ENCODE measurements at places on chromosomes 7 and 10. TPM values are rescaled to one million over a fixed set of nuclear protein-coding genes. Genes with fewer than 3 reads are reported as not detected.

Gene NCAPG2
- 4.0 TPM for total RNA-seq

Gene NPTX2
- total RNA-seq: 0.38 TPM

Gene CAV2
- 28.4 TPM for total RNA-seq

Gene C7orf33
- not detected for total RNA-seq

Gene DYNC1I1
- 0.15 TPM for total RNA-seq

Gene FRMD4A
- total RNA-seq: 13.8 TPM

Gene BHLHA15
- 2.6 TPM for total RNA-seq

Gene C10orf143
- 2.9 TPM for total RNA-seq

Gene HECW1
- not detected for total RNA-seq

Gene PCGF6
- 7.6 TPM for total RNA-seq

Gene DMBT1
- total RNA-seq: 0.15 TPM

Gene RAMP3
- 5.8 TPM for total RNA-seq

Gene TNS3
- 47.2 TPM for total RNA-seq

Gene MMRN2
- 9.6 TPM for total RNA-seq

Gene CPED1
- 34.6 TPM for total RNA-seq

Gene MOGAT3
- 12.0 TPM for total RNA-seq

Gene CLDN4
- 1.7 TPM for total RNA-seq

Gene LEP
- total RNA-seq: not detected

Gene CALML3
- not detected for total RNA-seq

DNA sequence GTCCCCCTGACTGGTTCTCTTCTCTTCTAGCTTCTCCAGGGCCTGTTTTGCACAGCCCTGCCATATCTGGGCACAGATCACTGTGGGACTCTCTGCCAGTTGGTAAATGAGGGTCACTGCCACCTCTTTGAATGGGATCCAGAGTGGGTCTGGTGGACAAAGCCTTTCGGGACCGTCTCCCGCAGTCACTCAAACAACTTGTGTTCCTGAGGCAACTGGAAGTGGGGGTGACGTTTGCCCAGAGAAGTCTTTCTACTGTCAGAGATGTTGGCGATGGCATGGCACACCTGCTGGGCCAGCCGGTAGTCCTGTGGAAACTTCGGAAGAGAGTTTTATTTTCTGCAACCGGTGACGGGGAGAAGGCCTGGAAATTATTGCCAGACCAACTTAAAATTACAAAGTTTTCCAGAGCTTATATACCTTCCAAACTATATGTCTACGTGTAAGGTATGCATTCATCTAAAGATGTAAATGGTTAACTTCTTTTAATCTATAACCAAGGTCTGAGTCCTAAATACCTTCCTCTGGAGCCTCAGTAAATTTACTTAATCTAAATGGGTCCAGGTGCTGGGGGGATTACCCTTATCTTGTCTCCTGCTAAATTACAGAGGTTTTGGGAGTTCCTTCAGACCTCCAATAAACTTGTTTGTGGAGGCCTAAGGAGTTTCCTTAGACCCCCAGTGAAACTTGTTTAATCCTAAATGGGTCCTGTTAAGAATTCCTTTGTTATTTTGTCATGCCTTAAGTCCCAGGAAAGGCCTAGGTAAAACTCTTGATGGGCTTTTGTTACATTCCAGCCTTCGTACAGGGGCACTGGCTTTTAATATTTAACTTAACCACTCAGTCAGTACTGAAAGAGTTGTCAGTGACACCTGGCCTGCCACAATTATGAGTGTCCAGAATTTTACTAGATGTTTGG lies 94.0 kb downstream of the NPSR1 start:
- DNase-seq: no peak

DNA sequence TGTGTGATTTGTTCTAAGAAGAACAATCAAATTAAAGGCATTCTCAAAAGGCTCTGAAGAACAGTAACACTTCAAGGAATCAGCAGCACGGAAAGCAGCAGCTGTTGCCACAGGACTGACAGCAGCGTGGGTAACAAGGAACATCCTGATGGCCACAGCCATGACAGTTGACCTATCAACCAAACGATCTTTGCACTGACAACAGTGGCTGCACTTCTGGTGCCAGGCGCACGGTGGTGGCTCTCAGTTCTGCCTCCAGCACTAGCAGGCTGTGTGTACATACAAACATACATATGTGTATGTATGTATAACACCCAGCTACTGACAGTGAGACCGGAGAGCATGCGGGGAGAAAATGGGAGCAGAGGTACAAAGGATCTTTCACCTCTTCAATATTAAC lies 114.1 kb downstream of the ZFAND4 start:
- DNase-seq: peak; percentile 56

- DNase-seq: no peak
Observed at GRCh38 chr7:95517870-95518269, 32.1 kb downstream of the ASB4 start.

DNA sequence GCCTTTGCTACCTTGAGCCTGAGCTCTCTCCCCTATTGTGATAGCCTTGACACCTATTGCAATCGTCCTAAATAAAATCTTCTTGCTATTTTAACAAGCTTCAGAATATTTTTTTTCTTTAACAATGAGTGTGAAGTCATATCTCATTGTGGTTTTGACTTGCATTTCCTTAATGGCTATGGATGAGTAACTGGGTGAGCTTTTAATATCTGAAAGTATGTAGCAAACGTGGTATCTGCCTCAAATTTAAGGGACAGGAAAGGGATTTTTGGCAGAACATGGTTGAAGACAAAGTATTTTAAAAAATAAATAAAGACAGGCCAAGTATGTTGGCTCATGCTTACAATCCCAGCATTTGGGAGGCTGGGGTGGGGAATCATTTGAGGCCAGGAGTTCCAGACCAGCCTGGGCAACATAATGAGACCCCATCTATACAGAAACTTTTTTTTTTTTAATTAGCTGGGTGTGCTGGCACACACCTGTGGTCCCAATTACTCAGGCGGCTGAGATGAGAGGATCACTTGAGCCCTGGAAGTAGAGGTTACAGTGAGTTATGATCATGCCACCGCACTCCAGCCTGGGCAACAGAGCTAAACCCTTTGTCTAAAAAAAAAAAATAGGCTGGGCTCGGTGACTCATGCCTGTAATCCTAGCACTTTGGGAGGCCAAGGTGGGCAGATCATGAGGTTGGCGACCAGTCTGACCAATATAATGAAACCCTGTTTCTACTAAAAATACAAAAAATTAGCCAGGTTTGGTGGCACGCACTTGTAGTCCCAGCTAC lies 319.3 kb upstream of the NRP1 start:
- no peak for DNase-seq

DNA sequence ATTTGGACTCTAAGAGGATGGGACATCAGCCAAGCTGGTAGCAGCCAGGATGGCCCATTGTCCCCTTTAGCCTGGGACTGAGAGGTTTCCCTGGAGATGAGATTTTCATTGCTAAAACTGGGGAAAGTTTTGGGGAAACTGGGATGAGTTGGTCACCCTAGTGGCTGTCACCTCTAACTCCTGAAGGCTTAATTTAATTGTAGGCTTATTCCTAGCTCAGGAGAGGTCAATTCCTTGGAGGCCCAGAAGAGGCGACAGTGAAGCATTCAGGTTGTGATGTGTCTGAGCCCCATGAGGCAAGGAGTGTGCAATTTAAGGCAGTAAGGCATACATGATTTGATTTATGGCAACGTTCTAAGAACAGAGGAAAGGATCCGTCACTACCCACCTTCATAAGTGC lies 24.9 kb upstream of the JAZF1 start:
- DNase-seq: no peak

DNA sequence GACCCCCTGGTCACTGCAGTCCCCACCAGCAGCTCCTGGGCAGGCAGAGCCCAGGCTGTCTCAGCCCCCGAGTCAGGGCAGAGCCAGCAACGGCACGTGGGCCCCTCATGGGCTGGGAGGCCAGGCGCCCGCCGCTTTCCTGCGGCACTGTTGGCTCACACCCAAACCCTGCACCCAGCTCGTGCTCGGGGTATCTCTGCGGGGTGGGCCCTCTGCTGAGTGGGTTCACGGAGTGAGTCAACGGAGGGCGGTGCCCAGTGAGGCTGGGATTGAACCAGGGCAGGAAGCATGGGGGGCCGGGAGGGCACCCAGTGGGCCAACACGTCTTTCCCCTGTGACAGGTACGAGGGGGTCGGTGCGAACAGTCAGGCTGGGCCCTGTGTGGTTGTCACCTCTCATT lies 28.9 kb downstream of the ADAP1 start:
- peak; percentile 45 for DNase-seq

GRCh38 chr7:25656581-25657026 lies 428.3 kb upstream of the NPVF start:
- no peak for DNase-seq

DNA sequence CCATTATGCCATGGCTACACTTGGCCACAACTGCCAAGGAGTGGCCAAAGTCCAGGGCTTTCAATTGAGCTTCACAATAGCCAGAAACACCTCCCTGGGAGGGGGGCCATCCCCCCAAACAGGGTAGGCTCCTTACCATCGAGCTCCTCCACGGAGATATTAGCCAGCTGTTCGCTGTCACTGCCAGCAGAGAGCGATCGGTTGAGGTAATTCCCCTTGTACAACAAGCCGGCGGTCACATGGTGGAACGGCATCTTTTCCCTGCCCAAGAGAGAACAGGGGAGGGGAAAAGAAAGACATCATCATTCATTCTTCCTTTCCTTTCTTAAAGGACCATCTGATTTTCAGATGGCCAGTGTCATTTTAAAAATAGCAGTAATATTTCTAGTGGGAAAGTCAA lies 133.6 kb downstream of the CALN1 start:
- DNase-seq: no peak

DNA sequence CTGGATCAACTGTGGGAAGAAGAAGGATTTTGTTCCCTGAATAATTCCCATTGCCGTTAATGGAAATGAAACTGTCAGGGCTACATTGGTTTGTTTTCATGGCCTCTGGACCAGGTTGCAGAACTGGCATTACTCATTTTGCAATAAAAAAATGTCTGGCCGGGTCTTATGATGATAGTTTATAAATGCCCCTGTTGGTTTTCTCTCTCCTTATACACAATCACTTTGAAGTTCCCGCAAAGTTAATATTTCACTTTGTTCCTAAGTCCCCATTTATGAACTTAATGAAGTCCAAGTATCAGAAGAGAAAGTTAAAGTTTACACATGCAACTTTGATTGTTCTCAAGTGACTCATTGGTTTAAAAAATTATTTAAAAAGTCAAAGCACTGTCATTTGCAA lies 150.7 kb upstream of the PRR15 start:
- no peak for DNase-seq

DNA sequence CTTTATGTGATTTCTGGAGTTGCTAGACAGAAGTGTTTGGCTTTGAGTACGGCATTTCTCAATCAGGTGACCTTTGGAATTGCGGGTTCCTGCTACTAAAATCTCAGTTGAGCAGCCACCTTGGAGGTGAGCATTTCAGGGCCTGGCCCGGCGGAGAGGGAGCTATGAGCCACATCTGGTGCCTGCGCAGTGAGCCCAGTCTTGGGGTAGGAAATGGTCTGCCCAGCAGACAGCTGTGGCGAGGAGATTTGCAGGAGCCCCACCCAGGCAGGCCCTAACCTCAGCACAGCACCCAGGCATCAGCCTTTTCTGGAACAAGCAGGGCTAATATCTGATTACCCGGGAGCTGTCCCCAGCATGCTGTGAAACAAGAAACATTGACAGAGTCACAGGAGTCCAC lies 547.9 kb upstream of the FOXK1 start:
- peak; percentile 64 for DNase-seq

GRCh38 chr7:130070861-130071622 lies 708 bp downstream of the KLHDC10 start:
- no peak for DNase-seq

DNA sequence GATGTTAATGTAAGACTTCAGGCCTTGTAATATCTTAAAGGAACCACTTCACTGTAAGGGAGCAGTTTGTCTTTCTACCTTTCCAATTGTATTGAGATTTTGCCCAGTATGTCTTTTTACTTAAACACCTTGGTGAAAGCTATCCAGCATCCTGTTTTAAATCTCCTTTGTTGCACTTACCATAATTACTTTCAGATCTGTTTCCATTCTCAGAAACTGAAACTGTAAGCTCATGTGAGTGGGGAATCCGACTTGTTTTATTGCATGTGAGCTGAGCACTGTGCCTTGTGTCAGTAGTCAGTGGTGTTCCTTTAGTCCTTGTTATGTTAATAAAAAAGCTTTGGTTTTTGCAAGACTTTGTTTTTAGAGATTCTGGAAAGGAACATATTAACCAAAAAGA lies 42.2 kb downstream of the BMPR1A start:
- no peak for DNase-seq

GRCh38 chr7:45106-46090 lies 147.0 kb upstream of the FAM20C start:
- peak; percentile 38 for DNase-seq

DNA sequence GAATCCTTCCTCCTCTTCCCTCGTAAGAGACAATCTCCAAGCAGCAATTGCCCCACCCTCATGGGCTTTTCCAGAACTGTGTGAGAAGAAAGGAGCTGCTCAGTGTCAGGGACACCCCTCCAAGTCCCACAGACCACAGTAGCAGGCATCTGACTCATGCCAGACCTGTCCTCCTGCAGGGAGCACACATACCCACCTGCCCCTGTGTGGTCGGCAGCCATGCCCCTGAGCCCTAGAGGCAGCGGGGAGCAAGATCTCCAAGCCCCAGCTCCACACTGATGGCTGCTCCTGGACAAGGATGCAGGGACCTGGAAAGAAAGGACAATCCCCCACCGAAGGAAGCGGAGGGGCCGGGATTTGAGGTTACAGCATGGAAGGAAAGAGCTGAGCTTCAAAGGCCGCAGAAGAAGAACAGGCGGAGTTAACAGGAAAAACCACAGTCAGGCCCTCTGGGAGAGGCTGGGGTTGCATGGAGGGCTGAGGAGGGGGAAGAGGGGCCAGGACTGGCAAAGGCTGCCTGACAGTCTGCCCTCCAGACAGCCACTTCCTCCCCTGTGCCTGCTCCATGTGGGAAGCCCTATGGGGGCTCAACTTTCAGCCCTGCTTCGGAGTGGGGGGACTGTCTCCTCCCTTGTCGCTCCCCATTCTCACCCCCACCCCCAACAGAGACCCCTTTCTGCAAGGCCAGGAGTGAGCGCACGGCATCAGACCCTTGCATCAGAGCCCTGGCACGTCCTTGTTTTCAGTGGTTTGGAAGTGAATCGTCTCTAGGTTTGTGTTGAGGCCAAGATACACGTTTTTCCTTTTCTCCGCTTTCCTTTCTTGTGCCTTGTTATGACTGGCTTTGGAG lies 46.8 kb downstream of the ASB13 start:
- DNase-seq: no peak

- DNase-seq: no peak
Observed at GRCh38 chr10:108567899-108568752, 1355.2 kb downstream of the XPNPEP1 start.

DNA sequence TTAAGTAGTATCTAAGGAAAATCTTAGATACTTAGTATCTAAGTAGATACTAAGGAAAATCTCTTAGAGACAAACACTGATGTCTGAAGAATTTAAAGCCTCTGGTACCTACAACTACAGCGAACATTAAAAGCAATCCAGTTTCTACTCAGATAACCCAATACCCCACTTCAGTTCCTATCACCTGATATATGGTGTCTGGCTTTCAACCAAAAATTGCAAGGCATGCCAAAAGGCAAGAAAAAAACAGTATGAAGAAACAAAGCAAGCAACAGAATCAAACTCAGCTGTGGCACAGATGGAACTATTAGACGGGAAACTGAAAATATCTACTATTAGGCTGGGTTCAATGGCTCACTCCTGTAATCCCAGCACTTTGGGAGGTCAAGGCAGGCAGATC lies 31.1 kb downstream of the ARHGAP12 start:
- DNase-seq: no peak

GRCh38 chr10:125095228-125095627 lies 65.1 kb downstream of the CTBP2 start:
- no peak for DNase-seq

GRCh38 chr7:24283554-24283896 lies 465 bp upstream of the NPY start:
- no peak for DNase-seq

- DNase-seq: no peak
Observed at GRCh38 chr7:47119261-47119865, 462.5 kb downstream of the TNS3 start.
